Motor neuron (in vitro differentiated cells): ENCODE measurements at places on chromosomes 1 and 21.

DNA sequence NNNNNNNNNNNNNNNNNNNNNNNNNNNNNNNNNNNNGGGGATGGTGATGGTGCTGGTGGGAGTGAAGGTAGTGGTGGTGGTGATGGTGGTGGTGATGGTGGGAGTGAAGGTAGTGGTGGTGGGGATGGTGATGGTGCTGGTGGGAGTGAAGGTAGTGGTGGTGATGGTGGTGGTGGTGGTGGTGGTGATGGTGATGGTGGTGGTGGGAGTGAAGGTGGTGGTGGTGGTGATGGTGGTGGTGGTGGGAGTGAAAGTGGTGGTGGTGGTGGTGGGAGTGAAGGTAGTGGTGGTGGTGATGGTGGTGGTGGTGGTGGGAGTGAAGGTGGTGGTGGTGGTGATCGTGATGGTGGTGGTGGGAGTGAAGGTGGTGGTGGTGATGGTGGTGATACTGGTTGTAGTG is 93.6 kb downstream of the CRYAA start:
- no peak for ATAC-seq

- no peak for ATAC-seq
These were observed 96.3 kb upstream of the ST6GALNAC5 start for GRCh38 chr1:76770979-76771378.

DNA sequence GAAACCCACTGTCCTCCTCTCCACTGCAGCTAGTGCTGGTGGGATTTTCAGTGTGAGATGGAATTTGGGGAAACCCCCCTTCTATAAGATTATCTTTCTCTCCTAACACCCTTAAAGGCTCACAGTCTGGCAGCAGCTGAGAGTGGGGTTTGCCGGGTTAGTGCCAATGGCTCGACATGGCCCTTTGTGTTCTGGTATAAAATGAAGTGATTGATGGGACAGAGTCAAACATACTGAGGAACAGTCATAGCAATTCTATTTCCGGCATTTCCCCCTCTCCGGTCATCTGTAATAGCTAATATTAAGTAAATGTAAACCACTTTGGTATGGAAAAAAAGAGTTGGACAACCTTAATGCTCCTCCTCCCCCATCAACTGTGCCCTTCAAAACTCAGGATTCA is 37.6 kb downstream of the TFF3 start:
- ATAC-seq, result no peak

- no peak for ATAC-seq
These were observed 92.2 kb upstream of the TTC39A start for GRCh38 chr1:51422367-51423072.

GRCh38 chr21:36005018-36005417 is 55.3 kb downstream of the SETD4 start:
- no peak for ATAC-seq

DNA sequence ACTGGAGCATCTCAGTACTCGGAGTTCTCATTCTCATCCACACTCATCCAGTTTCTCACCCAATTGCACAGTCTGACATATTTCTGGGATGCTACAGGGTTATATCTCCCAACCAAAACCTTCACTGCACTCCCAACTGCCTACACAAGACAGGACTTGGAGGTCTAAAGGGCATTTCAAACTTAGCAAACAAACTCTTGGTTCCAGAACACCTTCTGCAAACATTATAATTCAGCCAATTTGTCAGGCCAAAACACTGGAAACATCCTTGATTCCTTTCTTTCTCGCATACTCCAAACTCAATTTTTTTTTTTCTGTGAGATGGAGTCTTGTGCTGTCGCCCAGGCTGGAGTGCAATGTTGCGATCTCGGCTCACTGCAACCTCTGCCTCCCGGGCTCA is 7.9 kb downstream of the SLAMF1 start:
- no peak for ATAC-seq

GRCh38 chr1:196598942-196599748 is 9.1 kb downstream of the KCNT2 start:
- peak; percentile 94 for ATAC-seq

GRCh38 chr1:207058878-207059867 is 6.1 kb downstream of the PFKFB2 start:
- no peak for ATAC-seq

DNA sequence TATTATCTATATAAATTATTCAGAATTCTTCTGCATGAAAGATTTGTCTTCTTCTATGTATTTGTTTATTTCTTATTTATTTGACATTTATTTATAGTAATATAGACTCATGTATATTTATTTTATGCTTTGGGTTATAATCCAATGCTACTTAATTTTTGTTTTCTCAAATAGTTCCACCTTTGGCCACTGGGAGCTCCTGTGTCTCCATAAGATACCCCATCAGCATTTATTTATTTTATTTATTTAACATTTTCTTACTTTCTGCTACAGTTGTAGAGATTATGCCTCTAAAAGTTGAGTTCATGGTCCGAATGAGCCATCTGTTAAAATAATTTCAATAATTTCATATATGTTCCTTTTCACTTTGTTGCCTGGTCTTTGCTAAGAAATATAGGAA is 289.4 kb downstream of the ADGRL2 start:
- ATAC-seq, result no peak

DNA sequence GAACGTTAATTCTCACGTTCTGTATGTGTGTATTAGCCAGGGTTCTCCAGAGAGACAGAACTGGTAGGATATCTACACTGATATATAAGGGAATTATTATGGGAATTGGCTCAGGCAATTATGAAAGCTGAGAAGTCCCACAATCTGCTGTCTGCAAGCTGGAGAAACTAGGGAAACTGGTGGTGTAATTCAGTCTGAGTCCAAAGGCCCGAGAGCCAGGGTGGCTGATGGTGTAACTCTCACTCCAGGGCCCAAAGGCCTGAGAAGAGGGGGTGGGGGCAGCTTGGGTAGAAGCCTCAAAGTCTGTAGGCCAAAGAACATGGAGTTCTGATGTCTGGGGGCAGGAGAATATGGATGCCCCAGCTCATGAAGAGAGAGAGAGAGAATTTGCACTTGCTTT is 13.3 kb upstream of the VASH2 start:
- ATAC-seq, result no peak

DNA sequence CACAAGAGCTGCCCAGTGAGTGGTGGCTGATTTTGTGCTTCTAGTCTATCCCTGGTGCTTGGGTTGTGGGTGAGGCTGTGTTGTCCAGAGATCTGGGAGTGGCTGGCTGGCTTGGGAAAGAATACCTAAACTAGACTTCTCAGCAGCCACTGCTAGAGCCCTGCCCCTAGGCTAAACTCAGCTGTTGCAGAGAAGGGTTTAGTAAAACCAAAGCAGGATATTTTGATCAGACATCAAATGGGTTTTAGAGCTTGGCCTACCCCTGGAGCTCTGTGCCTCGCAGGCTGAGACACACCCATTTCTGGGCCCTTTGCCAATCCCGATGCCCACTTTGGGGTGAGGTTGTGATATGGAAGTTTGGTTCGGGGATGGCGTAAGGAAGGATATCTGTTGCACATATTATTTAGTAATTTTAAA is 88.5 kb downstream of the UCK2 start:
- ATAC-seq, result no peak

DNA sequence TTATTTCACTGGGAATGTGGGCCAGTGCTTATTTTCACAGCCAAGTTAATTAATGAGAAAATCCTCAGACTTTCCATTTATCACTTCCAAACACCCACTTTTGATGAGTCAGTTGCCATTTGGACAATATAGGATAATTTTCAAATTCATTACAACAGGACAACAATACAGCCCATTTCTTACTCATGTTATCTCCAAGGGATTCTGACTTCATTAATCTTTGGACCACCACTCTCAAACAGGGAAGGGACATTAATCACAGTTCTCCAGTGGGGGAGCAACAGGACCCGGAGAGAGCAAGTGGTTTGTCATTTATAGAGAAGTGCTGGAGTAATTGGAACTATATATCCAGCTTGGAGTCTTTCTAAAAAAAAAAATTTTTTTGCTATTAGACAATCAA is 38.7 kb downstream of the JUN start:
- ATAC-seq, result no peak

DNA sequence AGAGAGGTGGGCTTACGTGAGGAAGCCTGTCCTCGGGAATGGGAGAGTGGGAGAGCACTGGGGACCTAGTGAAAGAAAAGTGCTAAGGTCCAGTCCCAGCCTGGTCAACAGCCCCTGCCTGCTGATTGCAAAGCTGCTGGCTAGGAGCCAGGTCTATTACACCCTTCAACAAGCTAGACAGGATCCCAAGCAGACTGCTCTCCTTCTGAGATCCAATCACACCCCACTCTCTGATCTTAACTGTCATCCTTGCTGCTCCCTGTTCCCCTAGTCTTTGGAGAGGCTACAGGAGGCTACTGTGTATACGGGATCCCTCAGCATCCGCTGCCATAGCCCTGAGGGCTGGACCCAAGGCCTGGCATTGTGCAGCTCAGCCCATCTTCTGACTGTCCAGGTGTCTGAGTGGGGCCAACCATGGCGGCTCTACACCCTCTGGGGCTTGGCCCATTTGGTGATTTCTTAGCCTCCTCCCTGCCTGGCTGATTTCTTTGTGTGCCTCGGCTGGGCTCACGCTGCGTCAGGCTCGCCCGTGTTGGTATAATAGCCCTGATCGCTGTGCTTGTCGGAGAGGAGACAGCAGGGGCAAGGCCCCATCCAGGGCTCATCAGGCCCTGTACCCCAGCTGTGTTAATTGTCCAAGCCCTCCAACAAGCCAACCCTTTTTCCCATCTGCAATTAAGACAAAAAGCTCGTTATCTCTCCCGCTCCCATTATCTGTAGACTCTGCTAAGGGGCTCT is 43.9 kb downstream of the NAV1 start:
- ATAC-seq, result no peak

GRCh38 chr1:26403656-26404055 is 7.0 kb upstream of the LIN28A start:
- ATAC-seq, result no peak

DNA sequence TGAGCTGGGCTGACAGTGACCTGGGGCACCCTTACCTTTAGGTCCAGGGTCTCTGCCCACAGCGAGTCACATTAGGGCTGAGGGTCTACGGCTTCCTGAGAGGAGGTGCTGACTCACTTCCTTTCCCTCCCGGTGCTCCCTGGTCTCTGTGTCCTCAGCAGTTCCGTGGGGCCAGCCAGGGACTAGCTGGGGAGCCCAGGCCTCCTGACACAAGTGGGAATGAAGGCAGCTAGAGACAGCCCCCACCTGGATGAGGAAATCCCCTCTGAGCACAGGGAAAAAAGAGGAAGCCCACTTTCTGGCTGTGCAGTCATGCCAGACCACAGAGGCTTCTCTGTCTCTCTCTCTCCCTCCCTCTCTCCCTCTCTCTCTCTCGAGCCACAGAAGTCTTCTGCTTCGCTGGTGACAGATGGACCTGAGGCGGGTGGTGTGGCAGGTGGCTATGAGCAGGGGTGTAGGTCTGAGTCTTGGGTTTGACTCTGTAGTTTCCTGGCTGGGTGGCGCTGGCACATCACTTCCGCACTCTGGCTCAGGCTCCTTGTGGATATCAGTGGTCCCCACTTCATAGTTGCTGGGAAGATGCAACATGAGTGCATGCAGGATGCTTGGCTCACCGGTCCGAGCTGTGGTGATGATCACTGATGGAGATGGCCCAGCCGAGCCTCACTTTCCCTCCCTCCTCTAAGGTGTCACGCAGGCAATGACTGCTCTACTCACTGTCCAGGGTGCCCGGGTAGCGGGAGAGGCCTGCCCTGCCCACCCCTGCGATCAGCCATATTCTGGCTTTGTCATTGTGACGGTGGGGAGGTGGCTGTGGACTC is 3.5 kb downstream of the SLC66A1 start:
- no peak for ATAC-seq

DNA sequence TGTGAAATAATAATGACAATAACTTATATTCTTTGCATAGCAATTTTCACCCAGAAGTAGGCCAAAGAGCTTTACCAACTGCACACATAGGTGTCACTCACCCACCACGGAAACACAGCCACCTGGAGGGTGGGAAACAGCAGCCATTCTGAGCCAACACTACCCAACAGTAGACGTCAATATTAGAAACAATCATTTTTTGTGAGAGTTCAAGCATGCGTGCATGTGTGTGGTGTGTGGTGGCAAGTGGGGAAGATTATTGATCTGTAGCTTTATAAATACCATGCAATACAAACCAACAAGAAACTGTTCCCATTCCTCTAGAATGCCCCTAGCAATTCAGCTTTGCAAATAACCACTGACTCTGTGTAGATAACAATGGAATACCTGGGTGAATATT is 19.1 kb downstream of the PROX1 start:
- no peak for ATAC-seq

GRCh38 chr1:75126611-75127101 is 7.5 kb upstream of the LHX8 start:
- no peak for ATAC-seq

DNA sequence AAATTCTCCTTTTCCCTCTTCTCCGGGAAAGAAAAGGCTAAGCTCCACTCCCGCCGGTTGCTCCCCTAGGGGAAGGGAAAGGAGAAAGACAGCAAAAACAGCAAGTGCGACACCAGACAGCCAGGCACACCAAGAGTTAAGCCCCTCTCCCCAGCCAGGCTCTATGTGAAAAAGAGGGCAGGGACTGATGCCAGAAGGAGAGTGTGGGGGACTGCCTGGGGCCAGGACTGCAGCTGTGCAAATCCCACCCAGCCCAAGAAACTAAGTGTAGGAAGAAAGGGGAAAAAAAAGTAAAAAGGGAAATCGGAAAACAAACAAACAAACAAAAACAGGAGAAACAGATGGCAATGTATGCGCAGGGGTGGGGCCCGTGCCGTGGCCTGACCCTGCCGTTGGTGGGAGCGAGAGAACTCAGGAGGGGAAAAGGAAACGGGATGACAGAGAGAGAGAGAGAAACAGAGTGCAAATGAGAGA is 27.7 kb upstream of the FMO1 start:
- no peak for ATAC-seq

- peak; percentile 57 for ATAC-seq
These were observed 6.2 kb upstream of the C1orf74 start for GRCh38 chr1:209790286-209791193.

DNA sequence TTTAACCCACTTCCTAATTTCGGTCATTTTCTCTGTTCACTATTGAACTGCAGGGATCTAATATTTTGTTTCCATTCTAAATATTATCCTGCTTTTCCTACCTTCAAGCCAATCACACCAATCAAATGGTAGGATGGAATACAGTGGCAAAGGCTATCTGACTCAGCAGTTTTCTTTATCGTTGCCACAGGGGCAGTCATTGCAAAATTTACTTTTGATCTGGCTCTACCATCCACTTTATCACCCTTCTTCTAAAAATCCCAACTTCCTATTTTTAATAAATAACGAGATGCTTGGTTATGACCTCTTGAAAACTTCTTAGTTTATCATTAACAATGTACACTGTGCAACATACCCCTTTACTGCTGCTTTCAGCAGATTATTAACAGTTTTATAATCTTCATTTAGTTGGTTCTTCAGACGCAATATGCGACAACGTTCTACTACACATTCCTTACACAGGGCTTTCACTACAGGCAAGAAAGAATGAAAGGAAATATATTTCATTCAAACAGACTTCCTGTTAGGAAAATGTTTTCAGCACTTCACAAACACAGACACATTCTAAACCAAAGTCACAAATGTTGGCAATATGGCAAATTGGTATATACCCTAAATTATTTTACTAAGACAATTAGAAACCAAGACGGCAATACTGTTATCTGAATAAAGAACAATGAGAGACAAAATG is 52.3 kb upstream of the RAP1GAP start:
- ATAC-seq, result no peak
